ENCODE measurements at places on chromosomes 16 and 17.

GRCh38 chr17:78515480-78515879 lies 61.7 kb downstream of the DNAH17 start:
- no peak for DNase-seq

GRCh38 chr17:65102788-65103187 lies 34.4 kb upstream of the RGS9 start:
- no peak for DNase-seq

DNA sequence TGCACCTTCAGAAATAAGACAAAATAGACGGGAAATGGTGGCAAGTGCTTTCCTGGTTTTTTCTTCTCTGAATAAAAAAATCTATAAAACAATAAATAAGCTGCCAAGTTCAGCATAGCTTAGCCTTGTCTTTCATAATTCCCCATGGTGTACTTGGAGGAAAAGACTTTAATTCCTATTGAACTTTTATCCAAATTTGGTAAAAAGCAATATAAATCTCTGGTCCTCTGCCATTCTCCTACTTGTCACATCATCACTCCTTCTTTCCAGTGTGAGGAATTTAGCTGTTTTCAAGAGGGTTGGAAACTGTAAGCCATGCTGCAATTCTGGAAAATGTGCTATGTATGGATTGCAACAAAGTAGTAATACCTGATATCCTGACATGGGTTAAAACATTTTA lies 551.8 kb upstream of the KIF2B start:
- no peak for DNase-seq

DNA sequence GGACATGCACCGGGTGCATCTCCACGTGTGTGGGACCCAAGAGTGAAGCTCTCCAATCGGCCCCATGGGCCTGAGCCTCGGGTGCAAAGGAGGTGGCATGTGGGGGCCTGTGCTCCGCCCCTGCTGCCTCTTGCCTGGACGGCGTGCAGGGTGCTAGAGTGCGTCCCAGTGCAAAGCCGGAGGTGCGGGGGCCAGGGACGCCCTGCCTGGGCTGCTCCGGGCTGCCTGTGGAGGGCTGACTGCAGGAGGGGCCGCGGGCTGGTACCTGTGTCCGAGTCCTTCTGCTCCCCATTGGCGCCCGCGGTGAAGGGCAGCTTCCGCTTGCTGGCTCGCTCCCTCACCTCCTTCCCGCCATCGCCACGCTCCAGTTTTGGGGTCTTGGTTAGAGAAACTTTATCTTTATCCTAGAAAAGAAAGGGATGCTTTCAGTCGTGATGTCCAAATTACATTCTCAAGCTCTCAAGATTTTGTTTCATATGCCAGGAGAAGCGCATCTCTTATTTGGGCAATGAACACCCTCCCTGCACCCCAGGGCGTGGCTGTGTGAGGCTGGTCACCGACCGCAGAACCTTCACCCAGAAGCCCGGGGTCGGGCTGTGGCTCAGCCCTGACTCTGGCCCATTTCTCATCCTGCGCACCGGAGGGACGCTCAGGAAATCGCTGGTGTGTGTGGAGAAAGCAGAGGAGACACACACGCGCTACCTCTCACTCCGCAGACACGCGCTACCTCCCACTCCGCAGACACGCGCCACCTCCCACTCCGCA lies 87.6 kb downstream of the ZNF778 start:
- DNase-seq = no peak

- DNase-seq = no peak
Measured at GRCh38 chr16:60206516-60206915, 1472.4 kb upstream of the GOT2 start.

DNA sequence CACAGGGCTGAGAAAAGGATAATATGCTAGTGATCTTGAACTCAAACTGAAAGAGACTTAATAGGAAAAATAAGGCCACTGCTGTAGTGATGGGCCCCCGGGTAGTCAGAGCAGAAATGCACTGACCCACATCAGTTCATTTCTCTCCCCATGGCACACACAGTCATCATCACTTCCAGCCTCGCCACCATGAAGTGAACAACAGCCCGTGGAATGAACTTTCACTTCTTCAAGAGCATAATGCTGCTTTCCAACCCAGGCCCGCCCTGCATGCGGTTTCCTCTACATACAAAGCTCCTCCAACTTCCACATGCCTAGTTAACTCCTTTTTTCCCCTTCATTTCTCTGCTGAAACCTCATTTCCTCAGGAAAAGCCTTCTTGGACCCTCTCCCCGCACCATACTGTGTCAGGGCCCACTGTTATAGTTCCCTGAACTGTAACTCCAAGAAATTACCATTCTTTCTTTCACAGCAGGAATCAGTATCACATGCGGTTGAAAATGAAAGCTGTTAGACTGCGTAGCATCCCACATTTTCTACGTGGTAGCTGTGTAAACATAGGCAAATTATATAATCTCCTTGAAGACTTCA lies 65.8 kb upstream of the SMIM36 start:
- DNase-seq = peak; percentile 79

GRCh38 chr17:3685174-3685573 lies 10.8 kb downstream of the P2RX5 start:
- no peak for DNase-seq

- peak; percentile 73 for DNase-seq
Measured at GRCh38 chr16:31467151-31467773, 4.7 kb upstream of the TGFB1I1 start.

DNA sequence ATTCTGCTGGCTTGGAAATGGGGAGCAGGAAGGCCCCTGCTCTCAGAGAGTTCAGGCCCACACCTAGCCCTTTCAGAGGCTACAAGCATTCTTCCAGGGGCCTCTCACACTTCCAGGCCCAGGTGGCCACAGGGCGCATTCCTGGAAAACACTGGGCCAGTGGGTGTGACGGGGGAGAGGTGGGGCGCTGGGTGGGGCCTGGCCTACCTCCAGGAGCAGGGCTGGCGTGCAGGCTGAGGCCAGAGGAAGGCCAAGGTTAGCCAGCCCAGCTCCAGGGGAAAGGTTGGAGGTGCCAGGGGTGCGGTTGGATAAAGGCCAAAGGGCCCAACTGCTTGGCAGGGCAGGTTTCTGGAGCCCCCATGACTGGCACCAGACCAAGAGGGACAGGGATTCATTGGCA lies 198.2 kb downstream of the MAF start:
- DNase-seq = no peak

DNA sequence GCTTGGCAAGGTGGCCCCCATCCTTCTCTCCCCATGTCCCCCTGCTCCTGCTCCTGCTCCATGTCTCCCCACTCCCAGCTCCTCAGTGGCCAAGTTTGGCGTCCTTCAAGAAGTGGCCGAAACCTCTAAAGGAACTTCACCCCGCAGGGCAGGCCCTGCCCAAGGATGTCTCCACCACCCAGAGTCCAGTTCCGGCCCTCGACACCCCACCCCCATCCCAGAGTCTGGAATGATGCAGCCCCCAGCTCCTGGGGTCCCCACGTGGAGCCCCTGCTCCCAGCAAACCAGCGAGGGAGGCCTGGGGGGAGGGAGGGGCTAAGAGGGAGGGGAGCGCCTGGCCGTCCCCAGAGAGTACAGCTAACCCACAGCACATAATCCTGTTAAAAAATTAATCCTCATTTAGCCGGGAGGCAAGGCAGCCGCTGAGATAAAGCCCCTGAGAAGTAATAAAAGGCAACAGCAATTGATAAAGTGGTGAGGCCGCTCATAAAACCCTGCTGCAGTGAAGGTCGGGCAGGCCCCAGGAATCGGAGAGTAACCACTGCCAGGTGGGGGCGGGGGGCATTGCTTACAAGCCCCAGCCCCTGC lies 9.9 kb upstream of the ENPP7 start:
- DNase-seq = no peak

DNA sequence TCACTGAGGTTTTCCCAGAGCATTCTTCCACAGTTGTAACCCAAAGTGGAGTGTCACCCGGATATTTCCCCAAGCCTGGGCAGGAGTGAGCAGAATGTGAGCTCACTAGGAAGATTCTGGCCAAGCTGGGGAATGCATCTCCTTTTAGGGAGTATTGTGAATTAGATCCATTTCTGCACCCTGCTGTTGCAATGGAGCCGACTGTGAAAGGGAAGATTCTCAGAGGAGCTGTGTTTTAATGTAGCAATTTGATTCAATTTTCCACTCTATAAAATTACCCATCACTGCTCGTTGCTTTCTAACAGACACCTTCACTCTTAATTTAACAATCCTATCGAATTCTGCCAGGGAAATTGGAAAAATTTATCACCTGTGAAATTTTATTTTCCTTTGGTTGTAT lies 70.8 kb downstream of the SNX11 start:
- no peak for DNase-seq

GRCh38 chr17:7139400-7139799 lies 24.8 kb upstream of the ASGR2 start:
- no peak for DNase-seq

- DNase-seq = no peak
Measured at GRCh38 chr17:57274162-57274561, 17.8 kb downstream of the MSI2 start.

DNA sequence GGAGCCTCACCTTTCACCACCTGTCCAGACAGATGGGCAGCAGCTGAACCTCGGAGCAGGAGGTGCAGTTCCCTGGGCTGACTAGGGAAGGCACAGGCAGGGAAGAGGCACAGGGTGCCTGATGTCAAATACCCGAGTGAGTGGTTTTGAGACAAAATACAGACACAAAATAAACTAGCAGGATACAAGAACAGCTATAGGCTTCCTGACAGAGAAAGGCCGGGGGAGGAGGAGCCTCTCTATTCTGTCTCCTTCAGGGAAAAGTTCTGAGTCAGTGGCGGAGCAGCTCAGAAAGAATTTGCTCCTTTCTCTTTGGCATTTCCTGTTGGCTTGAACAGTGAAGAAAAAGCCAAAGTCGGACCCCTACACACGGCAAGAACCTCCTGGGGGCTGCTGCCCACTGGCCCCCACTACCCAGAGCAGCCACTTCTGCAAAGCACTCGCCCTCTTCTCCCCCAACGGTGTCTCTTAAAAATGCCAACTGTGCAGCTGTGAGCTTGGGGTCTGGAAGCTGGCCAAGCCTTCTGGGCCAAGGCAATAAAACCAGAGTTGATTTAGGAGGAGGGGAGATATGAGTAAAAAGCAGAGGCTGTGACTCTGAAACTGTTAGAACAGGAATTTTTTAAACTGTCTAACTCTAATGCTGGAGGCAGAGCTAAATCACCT lies 14.4 kb upstream of the FAAP100 start:
- DNase-seq = peak; percentile 86

DNA sequence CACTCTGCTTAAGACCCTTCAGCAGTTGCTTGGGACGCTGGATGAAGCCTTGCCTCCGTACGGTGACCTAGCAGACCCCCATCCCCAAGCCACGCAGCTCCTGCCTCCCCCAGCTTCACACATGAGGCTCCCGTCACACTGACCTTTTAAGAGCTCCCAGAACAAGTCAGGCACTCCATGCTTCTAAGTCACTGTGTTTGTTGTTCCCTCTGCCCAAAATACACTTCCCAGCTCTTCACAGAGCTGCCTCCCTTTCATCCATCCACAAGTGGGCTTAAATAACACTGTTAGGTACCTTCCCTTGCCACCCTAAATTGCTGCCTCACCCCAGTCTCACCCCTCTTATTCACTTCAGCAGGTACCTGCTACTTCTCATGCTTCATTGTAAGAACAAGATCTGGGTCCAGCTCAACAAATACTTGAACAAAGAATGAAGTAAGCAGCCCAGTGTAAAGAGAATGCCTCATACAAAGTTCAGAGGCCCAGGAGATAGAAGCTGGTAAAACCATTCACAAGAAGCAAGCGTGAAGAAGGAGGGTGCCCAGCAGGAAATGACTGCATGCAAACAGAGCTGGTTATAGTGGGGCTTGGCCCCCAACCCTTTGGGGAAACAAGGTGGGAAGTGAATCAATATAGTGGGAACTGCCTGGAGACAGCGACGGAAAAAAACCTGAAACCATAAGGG lies 5.8 kb downstream of the ZC3H7A start:
- no peak for DNase-seq

- no peak for DNase-seq
Measured at GRCh38 chr16:54275956-54276355, 10.6 kb downstream of the IRX3 start.

- DNase-seq = no peak
Measured at GRCh38 chr17:81532490-81533287, 4.5 kb downstream of the FSCN2 start.

- DNase-seq = no peak
Measured at GRCh38 chr16:81633147-81633619, 145.9 kb upstream of the PLCG2 start.

- no peak for DNase-seq
Measured at GRCh38 chr17:64328036-64328858, 62.4 kb downstream of the PECAM1 start.

DNA sequence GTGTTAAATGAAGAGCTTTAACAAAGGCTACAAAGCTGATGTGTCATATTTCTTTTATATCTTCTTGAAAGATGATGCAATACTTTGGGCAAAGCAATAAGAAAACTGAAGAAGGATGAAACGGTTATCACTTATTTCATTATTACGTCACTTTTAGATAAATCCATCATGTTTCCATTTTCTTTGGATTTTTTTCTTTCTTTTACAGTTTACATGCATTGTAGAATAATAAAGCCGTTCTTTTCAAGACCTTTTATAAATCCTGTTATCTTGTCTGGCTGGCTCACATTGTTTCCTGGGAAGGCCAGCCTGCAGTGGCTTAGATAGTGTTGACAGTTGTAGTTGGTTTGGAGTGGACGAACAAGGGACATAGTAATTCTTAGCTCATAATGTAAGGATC lies 28.9 kb downstream of the TANC2 start:
- no peak for DNase-seq

GRCh38 chr17:21089933-21090901 lies 36.5 kb upstream of the DHRS7B start:
- no peak for DNase-seq

DNA sequence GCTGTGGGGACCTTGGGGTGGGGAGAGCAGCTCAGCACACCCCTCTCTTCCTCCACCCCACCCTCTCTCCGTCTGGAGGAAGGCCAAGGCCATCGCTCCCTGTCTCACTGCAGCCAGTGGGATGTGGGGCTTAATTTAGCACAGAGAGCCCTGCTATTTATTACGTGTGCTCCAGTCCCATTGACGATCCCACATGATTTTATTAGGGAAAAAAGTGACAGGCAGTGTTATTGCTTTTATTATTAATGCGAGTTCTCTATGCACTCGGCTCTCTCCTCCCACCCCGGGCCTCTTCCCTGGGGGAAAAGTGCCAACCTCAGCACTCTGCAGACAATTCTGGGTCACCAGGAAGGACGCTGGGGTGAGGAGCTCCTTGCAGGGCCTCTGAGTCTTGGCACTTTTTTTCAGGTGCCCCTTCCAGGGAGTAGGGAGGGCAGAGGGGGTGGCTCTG lies 57.3 kb downstream of the MGAT5B start:
- no peak for DNase-seq

- no peak for DNase-seq
Measured at GRCh38 chr17:34227707-34228106, 27.4 kb upstream of the CCL2 start.

Measured in femur (tissue), 1 donor.